CD4-positive, CD25-positive, alpha-beta regulatory T cell (primary cell): ENCODE measurements at places on chromosomes 3 and 15. TPM values are rescaled to one million over a fixed set of nuclear protein-coding genes. Genes with fewer than 3 reads are reported as not detected.

SNTN gene
- not detected for total RNA-seq

ENTPD3 gene
- total RNA-seq, result not detected

DNA sequence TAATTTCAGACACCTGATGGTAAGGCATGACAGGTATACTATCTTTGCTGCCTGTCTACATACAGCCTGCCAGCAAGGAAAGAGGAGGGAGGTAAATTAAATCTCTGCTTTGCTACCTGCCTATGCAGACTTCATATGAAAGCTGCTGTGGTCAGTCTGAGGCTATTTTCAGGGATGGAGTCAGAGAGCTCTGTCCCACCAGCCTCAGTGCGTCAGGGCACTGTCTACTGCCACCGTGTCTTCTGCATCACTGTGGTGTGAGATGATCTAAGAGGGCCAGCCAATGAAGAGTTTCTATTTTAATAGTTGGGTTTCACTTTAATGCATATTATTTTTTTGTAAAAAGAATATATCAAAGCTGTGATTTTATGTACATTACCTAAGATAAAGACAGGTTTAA is 125.6 kb downstream of the CADPS start:
- no peak for DNase-seq

- no peak for DNase-seq
Measured at GRCh38 chr15:95043933-95044313, 812.6 kb downstream of the MCTP2 start.

GRCh38 chr3:130340766-130341165 is 4.7 kb upstream of the COL6A5 start:
- no peak for DNase-seq

DNA sequence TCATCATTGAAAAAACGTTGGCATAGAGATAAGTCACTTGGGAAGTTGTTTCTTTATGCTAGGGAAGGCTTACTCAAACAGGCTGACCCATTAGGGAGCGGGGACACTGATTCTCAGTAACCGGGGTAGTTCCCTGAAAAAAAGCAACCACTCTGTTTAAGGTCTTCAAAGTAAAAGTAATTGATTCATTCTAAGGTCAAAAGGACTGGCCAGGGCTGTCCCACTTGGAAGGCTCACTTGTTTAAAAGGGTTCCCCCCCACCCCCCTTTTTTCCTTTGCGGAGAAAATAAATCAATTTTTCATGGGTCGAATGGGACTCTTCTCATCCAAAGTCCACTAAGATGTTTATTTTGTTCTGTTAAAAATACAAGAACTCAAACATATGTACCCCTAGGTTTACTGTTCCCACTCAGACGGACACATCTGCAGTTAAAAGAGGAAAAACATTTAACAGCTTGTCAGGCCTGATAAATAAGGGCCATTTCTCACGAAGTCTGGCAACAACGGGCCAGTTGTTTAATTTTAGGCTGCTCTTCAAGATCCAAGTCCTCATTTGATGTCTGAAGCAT is 53.0 kb downstream of the ARHGEF3 start:
- no peak for DNase-seq
